Panc1 (cell line): ENCODE measurements at places on chromosomes 7 and 10. TPM values are rescaled to one million over a fixed set of nuclear protein-coding genes. Genes with fewer than 3 reads are reported as not detected.

DNA sequence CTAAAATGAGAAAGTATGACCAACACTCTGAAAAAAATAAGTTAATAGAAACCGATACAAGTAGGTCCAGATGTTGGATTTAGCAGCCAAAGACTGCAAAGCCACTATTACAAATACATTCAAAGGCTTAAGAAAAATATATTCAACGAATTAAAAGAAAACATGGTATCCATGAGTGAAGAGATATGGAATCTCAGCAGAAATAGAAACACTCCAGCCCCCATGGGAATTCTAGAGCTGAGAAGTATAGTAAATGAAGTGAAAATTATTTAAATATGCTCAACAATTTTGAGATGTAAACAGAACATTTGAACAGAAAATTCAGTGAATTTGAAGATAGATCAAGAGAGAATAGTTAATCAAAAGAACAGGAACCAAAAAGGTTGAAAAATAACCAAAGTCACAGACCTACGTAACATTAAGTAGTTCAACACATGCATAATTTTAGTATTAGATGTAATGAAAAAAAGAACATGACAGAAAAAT, 72.0 kb upstream of the WIPF3 start:
- no peak for DNase-seq

DNA sequence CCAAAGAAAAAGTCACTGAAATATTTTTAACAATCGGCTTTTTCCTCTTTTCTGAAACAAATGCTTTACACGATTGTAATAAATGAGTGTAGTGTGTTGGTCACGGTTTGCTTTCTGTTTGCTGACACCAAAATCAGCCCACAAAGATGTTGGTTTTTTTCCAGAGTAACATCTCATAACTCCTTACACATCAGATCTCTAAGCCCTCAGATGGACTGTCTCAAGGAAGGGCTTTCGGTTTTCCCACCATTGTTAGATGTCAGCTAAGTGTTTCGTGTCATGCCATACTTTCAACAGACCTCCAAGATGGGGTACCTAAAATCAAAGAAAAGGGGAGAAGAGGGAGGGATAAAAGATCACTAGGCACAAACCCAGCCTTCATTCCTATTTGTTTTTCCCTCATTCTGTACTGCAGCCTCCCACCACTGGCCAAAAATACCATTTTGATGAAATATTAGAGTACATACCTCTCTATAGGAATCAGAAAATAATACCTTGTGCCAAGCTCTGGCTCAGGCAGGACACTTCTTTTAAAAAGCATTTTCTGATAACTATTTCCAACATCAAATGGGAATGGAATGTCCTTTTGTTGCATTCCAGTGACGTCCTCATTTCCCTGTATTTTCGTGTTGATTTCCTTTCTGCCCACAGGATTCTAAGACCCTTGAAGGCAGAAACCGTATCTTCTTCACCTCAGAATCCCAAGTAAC, 159.1 kb downstream of the DGKI start:
- no peak for DNase-seq

DNA sequence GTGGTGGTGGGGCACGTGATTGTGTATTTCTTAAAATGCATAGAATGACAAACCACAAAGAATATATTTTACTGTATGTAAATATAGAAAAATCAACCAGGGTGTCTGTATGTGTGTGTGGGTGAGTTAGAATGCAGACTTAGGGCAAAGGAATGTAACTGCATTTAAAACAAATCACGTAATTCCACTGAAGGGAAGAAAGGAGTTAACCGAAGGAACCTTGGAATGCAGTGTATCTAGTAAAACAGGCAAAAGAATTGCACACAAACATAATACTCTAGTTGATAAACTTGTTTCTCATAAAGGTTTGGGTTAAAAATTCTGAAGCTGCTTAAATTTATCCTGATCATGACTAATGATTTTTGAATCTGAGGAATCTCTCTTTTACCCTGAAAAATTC, 134.9 kb downstream of the ADRA2A start:
- DNase-seq: no peak

DNA sequence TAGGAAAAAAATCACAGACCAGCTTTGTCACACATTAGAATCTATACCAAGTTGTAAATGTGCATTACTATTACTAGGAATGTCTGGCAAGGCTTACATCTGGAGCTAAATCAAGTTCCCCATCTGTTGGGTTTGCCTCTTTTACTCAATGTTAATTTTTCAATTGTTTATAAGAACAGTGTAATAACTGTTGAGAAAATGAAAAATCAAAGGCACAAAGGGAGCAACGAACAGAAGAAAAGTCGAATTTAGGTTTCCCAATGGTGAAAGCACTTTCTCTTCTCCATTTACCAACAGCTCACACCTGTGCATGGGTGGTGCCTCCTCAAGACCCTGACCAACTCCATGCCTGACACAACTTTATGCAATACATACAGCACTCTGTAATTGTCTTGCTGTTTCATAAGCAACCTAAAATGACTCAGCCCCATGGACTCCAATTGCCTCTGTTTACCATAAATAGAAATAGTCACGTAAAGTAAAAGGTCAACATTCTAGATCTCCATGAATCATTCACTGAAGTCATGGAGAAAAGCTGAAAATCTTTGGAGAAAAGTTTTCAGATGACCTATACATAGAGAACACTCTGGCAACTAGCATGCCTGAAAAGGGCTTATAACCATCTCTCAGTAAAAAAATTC, 95.5 kb upstream of the KCNIP2 start:
- DNase-seq: peak; percentile 85

DNA sequence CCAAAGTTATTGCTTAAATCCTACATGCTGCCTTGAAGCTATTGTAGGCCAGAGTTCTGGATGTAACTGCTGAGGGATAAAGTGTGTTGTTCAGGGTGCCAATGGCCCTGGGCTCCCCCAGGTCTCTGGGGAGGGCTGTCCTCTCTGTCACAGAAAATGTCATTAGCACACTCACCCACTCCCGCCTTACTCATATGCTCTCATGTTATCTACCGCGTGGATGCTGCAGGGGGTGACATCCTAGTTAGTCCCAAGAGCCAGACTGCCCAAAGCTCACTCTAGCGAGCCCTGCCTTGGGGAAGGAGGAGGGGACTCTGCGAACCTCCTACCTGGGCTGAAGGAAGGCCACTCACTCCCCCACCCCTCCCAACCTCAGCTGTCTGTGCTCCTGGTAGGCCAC, 122.5 kb downstream of the FRMD4A start:
- DNase-seq: no peak

DNA sequence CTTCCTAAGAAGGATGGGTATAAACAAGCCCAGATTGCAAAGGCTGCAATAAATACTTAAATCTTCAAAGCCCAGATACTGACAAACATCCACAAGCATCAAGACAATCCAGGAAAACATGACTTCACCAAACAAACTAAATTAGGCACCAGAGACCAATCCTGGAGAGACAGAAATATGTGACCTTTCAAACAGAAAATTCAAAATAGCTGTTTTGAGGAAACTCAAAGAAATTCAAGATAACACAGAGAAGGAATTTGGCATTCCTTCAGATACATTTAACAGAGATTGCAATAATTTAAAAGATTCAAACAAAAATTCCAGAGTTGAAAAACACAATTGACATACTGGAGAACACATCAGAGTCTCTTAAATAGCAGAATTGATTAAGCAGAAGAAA, 23.0 kb downstream of the GSDME start:
- no peak for DNase-seq

- DNase-seq: peak; percentile 57
Observed at GRCh38 chr7:151796091-151796870, 80.6 kb downstream of the PRKAG2 start.

GRCh38 chr7:129295015-129295423, 70.2 kb downstream of the AHCYL2 start:
- no peak for DNase-seq

- DNase-seq: no peak
Observed at GRCh38 chr10:123604506-123604905, 61.6 kb upstream of the GPR26 start.

- DNase-seq: peak; percentile 39
Observed at GRCh38 chr7:11212080-11212711, 238.5 kb downstream of the PHF14 start.

DNA sequence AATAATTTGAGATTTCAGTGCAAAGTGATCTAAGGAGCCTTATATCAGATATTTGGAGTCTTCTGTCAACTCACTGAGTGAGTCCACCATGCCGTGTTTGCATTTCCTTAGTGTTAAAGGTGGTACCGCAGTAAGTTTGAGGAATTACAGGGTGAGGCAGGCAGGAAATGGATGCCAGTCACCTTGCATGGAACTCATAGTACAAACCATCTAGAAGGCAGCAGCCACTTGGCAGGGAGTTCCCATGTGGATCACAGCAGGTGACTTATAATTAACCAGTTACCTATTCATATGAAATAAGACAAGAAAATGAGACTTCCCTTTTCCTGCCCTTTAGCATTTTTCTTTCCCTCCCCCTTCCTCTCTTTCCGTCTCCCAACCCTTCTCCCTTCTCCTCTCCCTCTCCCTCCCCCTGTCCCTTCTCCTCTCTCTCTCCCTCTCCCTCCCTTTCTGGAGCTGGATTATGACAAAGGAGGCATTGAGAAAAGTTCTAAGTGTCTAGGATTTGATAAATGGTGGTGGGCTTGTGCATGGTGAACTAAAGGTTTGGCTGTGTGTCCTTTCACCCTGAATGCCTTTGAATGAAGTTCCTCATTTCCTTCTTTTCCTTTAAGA, 94.1 kb downstream of the LRRC4 start:
- DNase-seq: no peak

GRCh38 chr7:150723467-150723866, 7.1 kb downstream of the GIMAP1 start:
- DNase-seq: no peak

DNA sequence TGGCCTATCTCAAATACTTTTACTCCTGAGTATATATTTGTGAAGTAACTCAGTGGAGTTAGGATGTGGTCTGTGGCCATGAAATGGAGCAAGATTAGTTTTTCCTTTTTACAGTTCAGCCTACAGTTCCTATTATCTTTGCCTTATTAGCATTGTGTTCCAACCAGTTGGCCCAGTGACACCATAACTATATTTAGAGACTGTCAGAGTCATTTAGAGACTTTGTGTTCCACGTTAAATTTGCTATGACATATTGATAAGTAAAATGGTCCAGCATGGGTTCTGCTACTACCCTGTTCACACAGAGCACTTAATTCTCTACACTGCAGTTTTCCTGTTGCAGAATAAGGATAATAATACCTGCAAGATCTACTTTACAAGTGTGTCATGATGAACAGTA, 68.3 kb upstream of the RAB11FIP2 start:
- DNase-seq: no peak

DNA sequence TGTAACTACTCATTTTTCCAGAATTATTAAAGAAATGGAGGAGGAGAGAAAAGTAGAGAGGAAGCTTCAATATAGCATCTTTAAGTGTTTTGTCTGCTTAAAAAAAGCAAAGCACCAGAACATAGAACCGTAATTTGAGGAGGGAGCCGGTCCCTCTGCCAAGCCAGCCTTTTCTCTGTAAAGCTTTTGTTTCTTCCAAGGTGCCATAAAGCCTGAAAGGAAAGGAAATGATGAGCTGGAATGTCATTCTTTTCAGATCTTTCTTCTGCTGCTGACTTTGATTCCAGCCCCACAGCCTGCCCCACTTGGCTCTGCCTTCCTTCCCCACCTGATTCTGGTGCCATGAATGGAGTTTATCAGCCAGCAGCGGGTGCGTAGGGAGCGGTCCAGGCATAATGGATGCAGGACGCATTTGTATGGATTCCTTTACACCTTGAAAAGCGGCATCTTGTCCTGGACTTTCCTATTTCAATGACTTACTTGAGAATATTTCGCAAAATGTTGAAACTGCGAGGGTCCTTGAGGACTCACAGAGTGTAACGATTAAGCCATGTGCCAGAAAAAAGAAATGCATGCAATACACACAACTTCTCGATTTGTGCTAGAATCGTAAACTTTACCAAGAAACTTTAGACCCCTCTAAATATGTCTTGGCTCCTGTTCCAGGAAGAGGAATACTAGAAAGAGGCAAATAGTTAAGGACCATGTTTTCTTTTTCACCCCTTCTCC, 569.5 kb upstream of the MGMT start:
- no peak for DNase-seq

- no peak for DNase-seq
Observed at GRCh38 chr7:96952974-96953391, 52.4 kb upstream of the DLX6 start.

DNA sequence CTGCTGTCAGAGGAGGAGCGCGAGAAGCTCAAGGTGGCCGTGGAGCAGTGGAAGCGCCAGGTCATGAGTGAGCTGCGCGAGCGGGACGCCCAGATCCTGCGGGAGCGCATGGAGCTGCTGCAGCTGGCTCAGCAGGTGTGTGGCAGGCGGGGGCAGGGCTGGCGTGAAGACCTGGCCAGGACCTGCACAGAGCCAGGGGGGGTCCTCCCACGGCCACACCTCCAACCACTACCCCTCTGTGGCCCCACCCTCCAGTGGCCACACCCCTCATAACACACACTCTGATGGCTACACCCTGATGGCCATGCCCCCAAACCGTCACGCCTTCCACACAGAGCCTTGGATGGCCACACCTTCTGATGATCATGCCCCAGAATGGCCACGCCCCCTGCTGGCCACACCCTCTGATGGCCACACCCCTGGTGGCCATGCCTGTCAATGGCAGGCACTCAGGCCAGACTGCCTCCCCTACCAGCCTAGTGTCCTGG, 23.4 kb upstream of the DPYSL4 start:
- no peak for DNase-seq

- no peak for DNase-seq
Observed at GRCh38 chr7:39621784-39622411, 1.5 kb upstream of the RALA start.

- no peak for DNase-seq
Observed at GRCh38 chr7:37815671-37816371, 32.6 kb upstream of the NME8 start.

- DNase-seq: no peak
Observed at GRCh38 chr7:139532636-139533155, 9.2 kb downstream of the CLEC2L start.

DNA sequence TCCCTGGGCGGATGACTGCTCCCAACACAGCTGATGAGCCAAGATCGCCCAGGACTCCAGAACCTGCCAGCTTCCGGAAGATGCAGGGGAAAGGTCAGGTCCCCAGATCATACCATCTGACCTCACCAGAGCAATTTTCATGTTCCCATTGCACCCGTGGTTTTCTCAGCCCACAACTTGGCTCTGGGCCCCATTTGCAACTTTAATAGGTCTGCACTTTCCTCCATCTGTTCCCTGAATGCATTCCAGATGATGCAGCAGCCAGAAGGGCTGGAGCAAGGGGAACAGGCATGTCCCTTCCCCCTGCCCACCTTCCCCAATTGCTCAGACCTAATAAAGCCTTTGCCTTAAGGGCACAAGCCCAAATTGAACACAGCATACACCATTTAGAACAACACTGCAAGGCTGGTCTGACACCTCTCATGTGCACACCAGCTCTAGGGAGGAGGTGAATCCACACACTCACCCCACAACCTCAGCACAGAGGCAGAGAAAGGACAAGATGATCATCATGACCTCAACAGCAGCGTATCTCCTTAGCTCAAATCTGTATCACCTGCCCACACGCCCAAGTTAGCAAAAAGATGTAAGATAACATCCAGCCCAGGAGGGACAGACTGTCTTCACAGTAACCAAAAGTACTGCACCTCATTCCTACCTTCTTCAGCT, 87.5 kb downstream of the PLXNA4 start:
- no peak for DNase-seq

- no peak for DNase-seq
Observed at GRCh38 chr10:100571084-100571856, 35.5 kb downstream of the HIF1AN start.

Gene ACBD7
- total RNA-seq: 1.8 TPM

Gene NUTM2E
- 0.08 TPM for total RNA-seq

Gene XRCC2
- 10.3 TPM for total RNA-seq

Gene DNAJB9
- 11.1 TPM for total RNA-seq

Gene TM9SF3
- 179 TPM for total RNA-seq

Gene TFR2
- 9.1 TPM for total RNA-seq

Gene MMP21
- not detected for total RNA-seq

Gene LRRC61
- 13.8 TPM for total RNA-seq

Gene PDZD7
- 1.8 TPM for total RNA-seq

Gene CCM2
- 97.1 TPM for total RNA-seq

Gene ADCYAP1R1
- total RNA-seq: not detected
